Astrocyte of the cerebellum (primary cell): ENCODE measurements at places on chromosomes 7 and 10.

- no peak for DNase-seq
Observed at GRCh38 chr7:98229441-98229840, 18.2 kb downstream of the BHLHA15 start.

- peak; percentile 62 for DNase-seq
Observed at GRCh38 chr7:17706734-17707133, 233.6 kb downstream of the SNX13 start.

DNA sequence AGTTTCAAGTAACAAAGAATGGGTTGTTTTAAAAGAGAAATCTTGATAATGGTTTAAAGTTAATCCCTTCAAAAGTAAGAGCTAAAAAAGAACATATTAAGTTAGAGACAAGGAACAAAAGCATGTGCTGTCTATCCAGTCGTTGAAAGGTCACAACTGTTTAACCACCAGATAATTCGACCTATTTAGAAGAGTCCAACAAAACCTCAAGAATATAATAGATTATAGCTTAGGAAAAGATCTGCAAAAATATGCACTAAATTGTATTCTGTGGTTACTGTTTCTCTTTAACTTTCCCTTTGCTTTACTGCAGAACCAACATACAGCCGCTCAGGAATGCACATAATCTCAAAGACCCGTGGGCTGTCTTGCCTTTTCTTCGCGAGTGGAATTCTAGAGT is 74.9 kb downstream of the PCGF5 start:
- DNase-seq: no peak

GRCh38 chr7:37220664-37221063 is 228.0 kb downstream of the ELMO1 start:
- no peak for DNase-seq

DNA sequence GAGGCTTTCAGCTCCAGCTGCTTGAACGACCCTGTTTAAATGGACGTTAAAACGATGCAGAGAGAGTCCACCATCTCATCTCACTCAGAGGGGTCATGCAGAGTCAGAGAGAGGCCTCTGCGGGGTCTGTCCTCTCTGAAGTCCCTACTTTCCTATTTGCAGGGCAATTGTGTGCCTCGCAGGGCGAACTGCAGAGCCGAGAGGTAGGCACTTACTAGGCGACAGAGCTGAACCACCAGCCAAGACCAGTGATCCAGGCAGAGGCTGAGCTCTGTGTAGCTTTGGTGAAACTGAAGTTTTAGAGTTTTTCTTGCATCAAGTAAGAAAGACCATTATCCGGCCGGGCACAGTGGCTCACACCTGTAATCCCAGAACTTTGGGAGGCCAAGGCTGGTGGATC is 64.1 kb upstream of the CUX1 start:
- no peak for DNase-seq

DNA sequence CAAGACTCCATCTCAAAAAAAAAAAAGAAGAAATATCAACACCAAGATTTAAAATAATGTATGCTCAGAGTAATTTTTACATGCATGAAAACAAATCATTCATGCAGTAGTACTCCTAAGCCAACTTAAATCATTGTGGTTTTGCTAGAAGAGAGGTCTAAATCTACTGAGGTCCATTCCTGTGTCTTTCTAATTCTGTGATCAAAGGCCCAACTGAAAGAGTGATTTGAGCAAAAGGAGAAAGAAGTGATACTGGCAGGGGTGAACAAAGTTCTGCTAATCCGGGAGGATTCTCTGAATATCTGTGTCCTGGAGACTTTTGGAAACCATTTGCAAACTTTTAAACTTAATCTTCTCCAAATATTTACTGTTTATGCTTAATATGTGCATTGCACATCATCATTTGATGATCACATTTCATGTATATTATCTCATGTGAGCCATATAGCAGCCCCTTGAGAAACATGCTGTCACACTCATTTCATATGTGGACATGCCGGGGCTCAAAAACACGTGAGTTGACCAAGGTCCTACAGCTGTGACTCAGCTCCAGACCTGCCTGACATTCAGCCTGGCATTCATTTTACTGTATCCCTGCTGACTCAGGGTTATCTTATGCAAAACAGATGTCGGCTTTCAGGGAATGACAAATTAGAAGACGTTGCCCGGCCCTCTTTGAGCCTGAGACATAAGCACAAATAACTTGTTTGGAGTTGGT is 76.4 kb downstream of the FAM107B start:
- DNase-seq: no peak

GRCh38 chr10:24536636-24537035 is 187.1 kb downstream of the ARHGAP21 start:
- DNase-seq: no peak

DNA sequence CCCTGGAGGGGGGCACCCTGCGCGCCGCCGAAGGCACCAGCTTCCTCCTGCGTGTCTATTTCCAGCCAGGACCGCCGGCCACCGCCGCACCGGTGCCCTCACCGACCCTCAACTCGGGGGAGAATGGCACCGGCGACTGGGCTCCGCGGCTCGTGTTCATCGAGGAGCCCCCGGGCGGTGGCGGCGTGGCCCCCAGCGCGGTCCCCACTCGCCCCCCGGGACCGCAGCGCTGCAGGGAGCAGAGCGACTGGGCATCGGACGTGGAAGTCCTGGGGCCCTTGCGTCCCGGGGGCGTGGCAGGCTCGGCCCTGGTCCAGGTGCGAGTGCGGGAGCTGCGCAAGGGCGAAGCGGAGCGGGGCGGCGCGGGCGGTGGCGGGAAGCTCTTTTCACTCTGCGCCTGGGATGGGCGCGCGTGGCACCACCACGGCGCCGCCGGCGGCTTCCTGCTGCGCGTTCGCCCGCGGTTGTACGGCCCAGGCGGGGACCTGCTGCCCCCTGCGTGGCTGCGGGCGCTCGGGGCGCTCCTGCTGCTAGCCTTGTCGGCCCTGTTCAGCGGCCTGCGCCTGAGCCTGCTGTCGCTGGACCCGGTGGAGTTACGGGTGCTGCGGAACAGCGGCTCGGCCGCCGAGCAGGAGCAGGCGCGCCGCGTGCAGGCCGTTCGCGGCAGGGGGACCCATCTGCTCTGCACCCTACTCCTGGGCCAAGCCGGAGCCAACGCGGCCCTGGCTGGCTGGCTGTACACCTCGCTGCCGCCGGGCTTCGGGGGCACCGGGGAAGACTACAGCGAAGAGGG is 594 bp downstream of the CNNM1 start:
- DNase-seq: no peak

- DNase-seq: no peak
Observed at GRCh38 chr7:91398341-91398740, 134.1 kb downstream of the FZD1 start.

GRCh38 chr10:110379831-110380230 is 75.1 kb upstream of the SMNDC1 start:
- DNase-seq: no peak

GRCh38 chr10:24858288-24859270 is 93.8 kb downstream of the PRTFDC1 start:
- no peak for DNase-seq

DNA sequence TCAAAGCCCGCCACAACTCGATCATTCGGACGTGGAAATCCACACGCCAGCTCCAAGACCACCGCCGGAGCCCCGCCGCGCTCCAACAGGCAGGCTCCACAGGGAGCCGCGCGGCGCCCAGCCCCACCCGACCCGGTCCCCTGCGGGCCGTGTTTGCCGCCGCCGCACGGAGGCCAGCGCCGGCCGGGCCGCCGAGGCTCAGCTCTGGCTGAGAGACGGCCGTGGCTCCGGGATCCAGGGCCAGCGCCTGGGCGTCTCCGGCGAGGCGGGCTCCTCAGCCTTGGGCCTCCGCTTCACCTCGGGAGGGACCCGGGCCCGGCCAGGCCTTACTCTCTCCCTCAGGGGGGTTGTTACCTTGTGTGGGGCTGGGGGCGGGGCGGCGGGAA is 333 bp downstream of the SMNDC1 start:
- DNase-seq: no peak

- DNase-seq: no peak
Observed at GRCh38 chr10:124680675-124681074, 63.5 kb downstream of the FAM53B start.

DNA sequence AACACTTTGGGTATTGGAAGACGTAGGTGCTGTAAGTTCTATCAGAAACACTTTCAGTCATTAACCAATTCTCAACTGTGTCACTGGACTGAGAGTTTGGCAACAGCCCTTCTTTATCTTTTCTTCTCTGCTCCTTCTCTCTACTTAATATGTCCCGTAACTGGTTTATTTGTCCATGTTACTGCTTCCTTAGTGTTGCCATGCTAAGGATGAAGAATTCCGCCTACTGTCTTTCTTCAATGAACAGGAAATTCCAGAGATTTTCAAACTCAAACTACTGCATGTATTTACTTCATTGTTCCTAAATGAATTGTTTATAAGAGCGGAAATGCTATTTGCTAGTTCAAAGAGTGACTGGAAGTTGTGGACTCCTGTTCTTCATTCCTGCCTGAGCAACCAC is 143.7 kb downstream of the TAX1BP1 start:
- DNase-seq: no peak

- DNase-seq: peak; percentile 76
Observed at GRCh38 chr10:119199231-119199992, 8.0 kb upstream of the GRK5 start.

GRCh38 chr7:111229916-111230315 is 139.0 kb downstream of the LRRN3 start:
- DNase-seq: no peak
